ENCODE measurements at places on chromosomes 13 and 19.

DNA sequence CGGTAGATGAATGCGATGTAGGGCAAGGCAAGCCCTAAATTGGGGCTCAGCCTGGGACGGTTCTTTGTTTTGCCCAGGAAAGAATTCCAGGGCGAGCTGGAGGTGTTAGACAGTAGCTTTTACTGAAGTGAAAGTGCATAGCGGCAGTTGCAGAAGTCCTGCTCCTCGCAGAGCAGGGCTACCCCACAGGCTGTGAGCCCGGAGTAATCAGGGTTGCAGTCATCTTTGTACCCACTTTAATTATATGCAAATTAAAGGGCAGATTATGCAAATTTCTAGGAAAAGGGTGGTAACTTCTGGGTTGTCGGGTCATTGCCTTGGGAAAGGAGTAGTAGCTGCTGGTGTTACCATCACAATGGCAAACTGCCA, 30.5 kb downstream of the VAV1 start:
- DNase-seq, result no peak

- peak; percentile 86 for DNase-seq
Measured at GRCh38 chr13:44575741-44576350, at the start of gene TSC22D1. TSC22D1 (minus strand) TSS chr13:44576330; CDS start chr13:44576074, 256 bp downstream.

DNA sequence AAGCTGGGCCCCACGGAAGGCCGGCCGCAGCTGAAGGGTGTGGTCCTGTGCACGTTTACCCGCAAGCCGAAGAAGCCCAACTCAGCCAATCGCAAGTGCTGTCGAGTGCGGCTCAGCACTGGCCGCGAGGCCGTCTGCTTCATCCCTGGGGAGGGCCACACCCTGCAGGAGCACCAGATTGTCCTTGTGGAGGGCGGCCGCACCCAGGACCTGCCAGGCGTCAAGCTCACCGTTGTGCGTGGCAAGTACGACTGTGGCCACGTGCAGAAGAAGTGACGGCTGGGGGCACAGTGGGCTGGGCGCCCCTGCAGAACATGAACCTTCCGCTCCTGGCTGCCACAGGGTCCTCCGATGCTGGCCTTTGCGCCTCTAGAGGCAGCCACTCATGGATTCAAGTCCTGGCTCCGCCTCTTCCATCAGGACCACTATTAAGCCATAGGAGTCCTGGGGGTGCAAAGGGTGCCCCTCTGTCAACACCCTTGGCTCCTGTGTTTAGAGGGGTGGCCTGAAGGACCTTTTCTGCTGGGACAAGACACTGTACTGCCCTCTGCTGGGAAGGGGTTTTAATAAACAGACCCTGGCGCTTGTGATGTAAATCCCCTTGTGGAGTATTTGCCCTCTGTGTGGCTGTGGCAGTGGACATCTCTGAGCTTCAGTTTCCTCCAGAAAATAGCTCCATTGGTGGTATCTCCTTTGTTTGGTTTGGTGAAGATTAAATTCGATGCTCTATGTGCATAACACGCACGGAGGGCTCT, 1.9 kb downstream of the MRPS12 start:
- peak; percentile 79 for DNase-seq

GRCh38 chr19:39372047-39372802, 18.7 kb downstream of the PAF1 start:
- peak; percentile 95 for DNase-seq

GRCh38 chr19:55071129-55071502, 4.6 kb upstream of the EPS8L1 start:
- no peak for DNase-seq

GRCh38 chr13:60094385-60095088, 69.2 kb downstream of the DIAPH3 start:
- DNase-seq, result no peak

All from posterior vena cava (tissue), 2 donors.